HuH-7.5 (cell line): ENCODE measurements at places on chromosomes 6 and 20.

DNA sequence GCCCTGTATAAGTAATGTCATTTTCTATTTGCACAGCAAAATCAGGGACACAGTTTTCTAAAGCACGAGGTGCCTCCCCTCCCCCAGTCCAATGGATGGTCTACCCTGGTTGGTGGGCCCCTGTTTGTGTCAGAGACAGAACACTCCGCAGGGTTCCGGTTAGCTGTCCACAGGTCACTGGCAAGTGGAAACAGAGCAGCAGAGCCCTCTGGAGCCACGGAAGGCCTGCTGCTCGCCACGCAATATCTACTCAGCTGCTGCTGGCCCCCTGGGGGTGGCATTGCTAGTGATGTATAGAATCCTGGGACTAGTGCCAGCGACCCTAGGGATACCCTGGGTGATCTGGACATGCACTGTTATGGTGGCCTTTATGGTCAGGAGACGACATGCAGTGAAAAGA is 50.4 kb downstream of the RIN2 start:
- no peak for DNase-seq

GRCh38 chr6:158388727-158389126 is 76.5 kb downstream of the TULP4 start:
- DNase-seq, result no peak

GRCh38 chr20:45059022-45059728 is 41.8 kb downstream of the KCNS1 start:
- DNase-seq, result no peak

- DNase-seq, result no peak
Observed at GRCh38 chr6:327538-328116, 35.3 kb downstream of the DUSP22 start.
